ENCODE measurements at places on chromosomes 1 and 21.

- DNase-seq: no peak
These were observed 56.0 kb upstream of the GPR52 start for GRCh38 chr1:174391716-174392115.

- DNase-seq: no peak
These were observed 8.0 kb downstream of the ELOA start for GRCh38 chr1:23751050-23751814.

GRCh38 chr21:45570826-45571601 lies 28.8 kb upstream of the SLC19A1 start:
- DNase-seq: no peak

GRCh38 chr1:241775021-241775420 lies 73.0 kb upstream of the EXO1 start:
- DNase-seq: no peak

DNA sequence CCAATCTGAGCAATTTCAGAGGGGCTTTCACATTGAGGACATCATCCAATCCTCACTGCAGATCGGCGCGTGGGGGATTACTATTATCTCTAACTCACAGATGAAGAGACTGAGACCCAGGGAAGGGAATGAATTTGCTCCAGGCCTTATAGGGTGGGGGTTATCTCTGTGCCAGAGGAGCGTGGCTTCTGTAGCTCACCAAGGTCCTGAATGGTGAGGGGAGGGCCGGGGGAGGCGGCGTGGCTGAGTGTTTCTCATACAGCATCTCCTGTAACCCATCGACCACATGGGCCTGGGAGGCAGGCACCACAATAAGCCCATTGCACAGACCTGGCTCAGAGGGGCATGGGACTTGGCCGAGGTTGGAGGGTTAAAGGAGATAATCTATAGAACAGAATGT lies 143.0 kb upstream of the KLHDC7A start:
- no peak for DNase-seq

DNA sequence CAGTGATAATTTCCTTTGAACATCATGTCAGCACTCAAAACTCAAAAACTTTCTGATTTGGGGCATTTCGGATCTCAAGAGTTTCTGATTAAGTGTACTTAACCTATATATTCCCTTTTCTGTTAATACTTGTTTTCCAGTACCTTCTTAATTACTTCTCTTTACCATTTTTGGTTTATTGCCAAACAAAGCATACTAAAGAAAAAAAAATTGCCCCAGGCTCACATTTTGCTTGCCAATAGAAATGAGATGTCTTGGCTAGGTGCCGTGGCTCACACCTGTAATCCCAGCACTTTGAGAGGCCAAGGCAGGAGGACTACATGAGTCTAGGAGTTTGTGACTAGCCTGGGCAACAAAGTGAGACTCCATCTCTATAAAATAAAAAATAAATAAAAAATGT lies 4.8 kb downstream of the PSMD4 start:
- DNase-seq: no peak

DNA sequence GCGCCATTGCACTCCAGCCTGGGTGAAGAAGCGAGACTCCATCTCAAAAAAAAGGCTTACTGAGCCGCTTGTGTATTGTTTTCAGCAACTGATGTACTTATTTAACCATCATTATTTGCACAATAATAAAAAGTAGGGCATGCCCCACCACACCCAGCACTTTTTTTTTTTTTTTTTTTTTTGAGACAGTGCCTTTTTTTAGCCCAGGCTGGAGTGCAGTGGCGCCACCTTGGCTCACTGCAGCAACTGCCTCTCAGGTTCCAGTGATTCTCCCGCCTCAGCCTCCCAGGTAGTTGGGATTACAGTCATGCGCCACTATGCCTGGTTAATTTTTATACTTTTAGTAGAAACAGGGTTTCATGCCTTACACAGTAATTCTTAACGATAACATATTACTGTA lies 12.2 kb upstream of the TRNAU1AP start:
- DNase-seq: no peak

- DNase-seq: no peak
These were observed 433.0 kb downstream of the PTPRU start for GRCh38 chr1:29669158-29669871.

GRCh38 chr21:46040707-46041106 lies 57.2 kb upstream of the COL6A2 start:
- DNase-seq: no peak

DNA sequence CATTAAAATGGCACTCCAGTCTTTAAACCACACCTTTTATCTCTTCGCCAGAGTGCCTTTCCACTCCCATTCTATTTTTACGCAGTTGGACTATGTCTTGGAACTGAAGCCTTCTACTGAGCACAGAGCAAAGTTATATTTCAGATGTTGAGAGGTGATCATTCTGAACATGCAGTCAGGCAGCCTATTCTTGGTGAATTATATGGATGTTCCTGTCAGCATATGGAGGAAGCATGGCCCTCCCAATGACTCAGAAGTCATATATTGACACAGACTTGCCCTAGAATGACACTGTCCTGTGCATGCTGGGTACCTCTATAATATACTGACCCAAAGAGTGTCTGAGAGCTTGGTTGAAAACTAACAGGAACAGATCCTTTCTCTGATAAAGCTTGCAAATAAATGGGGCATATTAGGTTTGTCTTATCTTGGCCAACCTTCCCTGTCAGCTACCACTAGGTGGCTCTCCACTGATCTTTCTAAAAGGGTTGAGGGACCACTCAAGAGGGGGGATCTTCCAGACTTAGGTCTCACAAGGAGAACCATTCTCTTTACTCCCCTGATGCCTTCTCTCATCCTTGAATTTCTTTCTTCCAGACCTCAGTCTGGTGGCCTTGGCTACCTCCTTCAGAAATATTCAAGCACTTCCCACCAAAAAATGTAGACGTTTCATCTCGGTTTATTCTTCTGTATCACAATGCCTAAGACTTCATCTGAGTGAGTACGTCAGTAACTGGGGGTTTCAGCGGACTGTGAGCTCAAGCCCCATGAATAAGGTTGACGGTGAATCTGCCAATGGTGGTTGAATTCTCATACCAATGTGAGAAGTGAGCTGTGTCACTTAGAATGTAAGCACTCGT lies 11.8 kb upstream of the ALG14 start:
- DNase-seq: no peak

GRCh38 chr1:115184951-115185331 lies 95.6 kb upstream of the TSPAN2 start:
- DNase-seq: no peak

DNA sequence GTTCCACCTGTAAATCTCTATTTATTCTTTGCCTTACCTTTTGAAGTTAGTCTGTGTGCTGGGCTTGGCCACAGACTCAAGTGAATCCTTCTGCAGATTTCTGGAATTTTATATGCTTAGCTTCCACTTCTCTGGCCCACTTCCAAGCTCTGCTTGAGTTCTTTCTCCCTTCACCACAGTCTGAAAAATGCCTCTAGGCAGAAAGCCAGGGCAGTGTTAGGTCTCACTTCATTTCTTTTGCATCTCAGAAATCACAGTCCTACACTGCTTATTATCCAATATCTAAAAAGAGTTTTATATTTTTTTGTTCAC lies 48.9 kb downstream of the INKA2 start:
- peak; percentile 20 for DNase-seq

- DNase-seq: no peak
These were observed 16.7 kb downstream of the FMO3 start for GRCh38 chr1:171107262-171107940.

- no peak for DNase-seq
These were observed 336.8 kb upstream of the SGIP1 start for GRCh38 chr1:66197120-66197519.

DNA sequence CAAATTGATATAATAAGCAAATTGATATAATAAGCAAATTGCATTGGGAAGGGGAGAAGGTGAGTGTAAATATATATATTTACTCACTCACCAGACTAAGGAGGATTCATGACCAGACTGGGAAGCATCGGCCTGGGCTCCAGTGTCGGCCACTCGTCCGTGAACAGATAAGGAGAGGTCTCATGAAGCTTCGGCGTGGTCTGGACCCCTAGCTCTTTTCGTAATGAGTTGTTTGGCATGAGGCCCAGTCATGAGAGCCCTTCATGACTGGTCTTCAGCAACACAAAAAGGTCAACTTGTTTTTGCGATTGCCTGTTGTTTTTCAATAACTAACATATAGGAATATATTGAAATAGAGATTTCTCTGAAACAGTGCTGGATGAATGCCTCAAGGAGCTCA lies 222.9 kb upstream of the KCNK2 start:
- no peak for DNase-seq

- DNase-seq: no peak
These were observed 34.5 kb downstream of the PARP1 start for GRCh38 chr1:226373376-226373775.

- no peak for DNase-seq
These were observed 5.4 kb upstream of the TOE1 start for GRCh38 chr1:45334308-45335245.

DNA sequence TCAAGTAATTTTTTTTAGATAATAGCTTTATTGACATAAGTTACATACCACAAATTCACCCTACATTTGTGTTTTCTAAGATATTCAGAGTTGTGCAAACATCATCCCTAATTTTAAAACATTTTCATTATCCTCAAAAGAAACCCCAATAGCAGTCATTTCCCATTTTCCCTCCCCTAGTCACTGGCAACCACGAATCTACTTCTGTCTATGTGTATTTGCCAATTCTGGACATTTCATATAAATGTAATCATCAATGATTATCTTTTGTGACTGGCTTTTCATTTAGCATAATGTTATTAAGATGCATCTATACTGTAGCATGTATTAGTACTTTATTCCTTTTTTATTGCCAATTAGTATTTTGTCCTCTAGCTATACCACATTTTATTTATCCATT lies 88.8 kb upstream of the SLFNL1 start:
- DNase-seq: no peak

DNA sequence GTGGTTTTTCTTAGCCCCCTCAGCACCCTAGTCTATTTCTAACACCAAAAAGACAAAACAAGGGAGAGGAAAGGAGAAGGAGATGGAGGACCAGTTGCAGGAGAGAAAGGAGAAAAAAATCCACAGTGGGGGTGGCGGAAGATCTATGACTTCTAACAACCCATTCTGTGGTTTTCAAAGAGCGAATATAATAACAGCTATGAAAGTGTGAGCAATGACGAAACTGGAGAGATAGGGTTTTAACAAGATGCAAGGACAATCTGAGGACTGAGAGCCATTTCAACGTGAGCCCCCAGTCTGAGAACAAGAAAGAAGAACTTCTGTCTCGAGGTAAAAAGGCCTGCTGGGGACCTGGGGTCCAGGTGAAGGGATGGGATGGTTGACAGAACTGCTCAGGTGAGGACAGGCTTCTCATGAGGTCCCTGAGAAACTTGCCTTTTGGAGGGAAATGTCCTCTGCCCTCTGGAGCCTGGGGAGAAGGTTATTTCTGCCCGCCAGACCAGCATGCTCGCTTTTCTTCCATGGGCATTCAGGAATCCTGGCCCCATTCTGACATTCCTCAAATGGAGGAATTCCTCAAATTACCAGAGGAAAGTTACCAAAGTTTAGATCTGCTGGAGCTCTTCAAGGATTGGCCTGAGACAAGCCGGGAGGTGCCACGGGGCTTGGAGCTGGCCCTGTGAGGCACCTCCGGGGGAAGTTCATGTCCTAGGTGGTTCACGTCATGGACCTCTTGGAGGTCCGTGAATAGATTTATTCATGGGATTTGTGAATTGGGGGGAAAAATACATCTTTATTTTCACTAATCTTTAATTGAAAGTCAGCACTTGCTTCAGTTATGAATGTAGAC lies at the start of gene CD160:
TSS of gene CD160 (plus strand) at position 270 of the 850 bp plus-strand sequence. CDS start 8,829 bp downstream, outside the sequence.
- DNase-seq: no peak

DNA sequence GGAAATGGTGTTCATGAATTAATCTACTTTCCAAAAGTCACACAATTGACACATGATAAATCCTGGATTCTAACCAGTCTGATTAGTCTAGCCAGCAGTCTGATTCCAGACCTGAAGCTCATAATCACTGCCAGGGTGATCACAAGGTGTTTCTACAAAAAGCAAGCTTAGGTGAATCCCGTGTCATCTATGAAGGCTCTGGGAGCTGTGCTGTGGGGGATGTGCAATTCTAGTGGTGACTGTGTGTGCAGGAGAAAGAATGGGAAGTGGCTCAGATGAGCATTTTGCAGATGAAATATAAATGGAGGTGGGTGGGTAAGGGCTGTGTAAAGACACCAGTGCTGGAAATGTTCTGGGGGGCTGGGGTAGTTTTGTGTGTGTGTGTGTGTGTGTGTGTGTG lies 1.8 kb upstream of the NPPB start:
- DNase-seq: no peak

- DNase-seq: no peak
These were observed 798 bp downstream of the ZBED6 start for GRCh38 chr1:203796236-203796605.

DNA sequence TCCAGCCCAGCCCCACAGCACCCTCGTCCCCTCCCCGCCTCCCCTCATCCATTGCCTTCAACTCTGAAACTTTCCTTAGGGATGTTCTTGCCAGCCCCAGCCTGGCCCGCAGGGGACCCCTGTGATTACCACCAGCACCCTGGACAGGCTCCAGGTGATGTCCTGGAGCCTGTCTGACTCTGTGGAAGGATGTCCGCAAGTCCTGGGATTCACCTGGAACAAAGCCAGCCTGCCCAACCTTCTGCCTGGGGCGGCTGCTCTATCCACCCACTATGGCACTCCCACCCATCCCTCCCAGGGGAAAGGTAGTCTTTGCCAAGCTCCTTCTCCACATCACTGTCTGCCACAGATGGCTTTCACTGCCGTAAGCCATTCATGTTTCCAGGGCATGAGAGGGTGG lies 24.4 kb upstream of the PTPRF start:
- DNase-seq: no peak

GRCh38 chr21:14988760-14989159 lies 76.0 kb downstream of the NRIP1 start:
- no peak for DNase-seq

DNA sequence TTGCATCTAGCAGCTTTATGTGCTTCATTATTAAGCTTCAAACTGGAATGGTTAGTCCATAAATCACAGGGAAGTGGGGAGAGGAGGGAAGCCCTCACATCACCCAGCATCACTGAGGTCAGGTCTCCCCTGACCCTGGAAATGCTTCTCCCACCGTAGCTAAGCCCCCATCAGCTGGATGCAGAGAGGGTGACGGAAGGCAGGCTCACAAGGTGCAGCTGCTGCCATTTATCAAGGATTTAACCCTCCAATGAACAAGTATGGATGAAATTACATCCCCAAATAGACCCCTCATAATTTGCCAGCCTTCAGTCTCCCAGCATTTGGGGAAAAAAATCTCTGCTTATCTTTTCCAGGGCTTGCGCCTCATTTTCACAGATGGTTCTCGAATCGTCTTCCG lies 60.8 kb downstream of the PGM1 start:
- no peak for DNase-seq

- no peak for DNase-seq
These were observed 46.8 kb downstream of the TMPRSS15 start for GRCh38 chr21:18356801-18357200.

DNA sequence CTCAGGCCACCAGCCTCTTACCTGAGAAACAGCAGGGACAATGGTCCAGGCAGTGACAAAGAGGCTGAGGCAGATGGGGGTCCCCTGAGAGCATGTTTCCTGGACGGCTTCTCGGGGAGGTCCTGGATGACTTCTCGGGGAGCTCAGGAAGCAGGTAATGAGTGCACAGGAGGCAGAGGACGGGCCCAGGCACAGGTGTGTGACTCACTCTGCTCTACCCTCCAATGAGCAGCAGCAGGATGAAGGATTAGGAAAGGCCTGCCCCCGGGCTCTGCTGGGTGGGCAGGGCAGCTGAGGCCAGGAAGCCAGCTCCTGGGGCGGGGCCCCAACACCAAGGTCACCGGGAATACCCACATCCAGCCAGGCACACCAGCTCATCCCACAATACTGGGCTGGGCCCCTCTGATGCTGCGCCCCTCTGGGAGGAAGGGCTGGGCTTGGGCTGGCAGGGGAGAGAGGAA lies 17.2 kb upstream of the PTAFR start:
- DNase-seq: no peak

- DNase-seq: peak; percentile 31
These were observed 89.7 kb downstream of the DMRTA2 start for GRCh38 chr1:50333595-50333974.

Measured in NCI-H1048 (cell line).